Heart right ventricle (tissue), 16 donors: ENCODE measurements at places on chromosomes 13 and 19.

DNA sequence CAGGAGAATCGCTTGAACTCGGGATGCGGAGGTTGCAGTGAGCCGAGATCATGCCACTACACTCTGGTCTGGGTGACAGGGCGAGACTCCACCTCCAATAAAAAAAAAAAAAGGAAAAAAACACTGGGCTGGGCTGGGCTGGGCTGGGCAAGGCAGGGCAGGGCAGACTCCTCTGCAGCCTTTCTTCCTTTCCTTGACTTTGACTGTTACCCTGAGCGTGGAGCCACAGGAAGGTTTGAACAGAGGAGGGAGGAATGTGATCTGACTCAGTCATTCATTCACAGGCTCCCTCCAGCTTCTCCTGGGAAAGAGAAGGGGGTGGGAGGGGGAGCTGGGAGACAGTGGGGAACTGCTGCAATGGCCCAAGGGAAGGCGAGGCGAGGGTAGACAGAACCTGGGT is 2.7 kb upstream of the ACTN4 start:
- DNase-seq = no peak

GRCh38 chr13:94325650-94326049 is 153.8 kb downstream of the DCT start:
- no peak for DNase-seq

GRCh38 chr13:80977168-80977567 is 636.2 kb upstream of the SPRY2 start:
- DNase-seq = no peak

DNA sequence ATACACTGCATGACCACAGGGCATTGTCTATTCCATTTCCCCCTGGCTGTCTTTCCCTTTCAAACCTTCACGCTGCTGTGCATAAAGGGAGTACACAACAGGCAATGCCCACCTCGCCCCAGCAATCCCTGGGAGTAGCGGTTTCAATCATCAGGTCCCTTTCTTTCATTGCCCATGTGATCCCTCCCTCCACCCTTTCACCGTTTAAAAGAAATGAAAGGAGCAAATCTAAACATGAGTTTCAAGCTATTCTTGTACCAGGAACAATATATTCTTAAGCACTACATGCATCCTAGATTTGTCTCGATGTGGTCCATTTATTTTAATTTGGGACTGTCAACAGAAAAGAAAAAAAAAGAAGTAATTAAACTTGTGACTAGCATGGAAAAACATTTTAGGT is 123.4 kb upstream of the ARGLU1 start:
- no peak for DNase-seq
